Kidney (tissue), 22 donors: ENCODE measurements at places on chromosomes 11 and 22. TPM values are rescaled to one million over a fixed set of nuclear protein-coding genes. Genes with fewer than 3 reads are reported as not detected.

- DNase-seq: no peak
These were observed 26.6 kb downstream of the ZBED4 start for GRCh38 chr22:49880281-49880680.

GRCh38 chr22:32042924-32043323 is at the start of gene SLC5A1:
TSS of gene SLC5A1 (plus strand) at chr22:32043261. CDS start at chr22:32043282, 21 bp downstream.
- no peak for DNase-seq

PPP2R5B gene
- total RNA-seq: 21.2 TPM

LUZP2 gene
- 0.19 TPM for total RNA-seq

CCT8L2 gene
- not detected for total RNA-seq

APOL5 gene
- not detected for total RNA-seq

DNA sequence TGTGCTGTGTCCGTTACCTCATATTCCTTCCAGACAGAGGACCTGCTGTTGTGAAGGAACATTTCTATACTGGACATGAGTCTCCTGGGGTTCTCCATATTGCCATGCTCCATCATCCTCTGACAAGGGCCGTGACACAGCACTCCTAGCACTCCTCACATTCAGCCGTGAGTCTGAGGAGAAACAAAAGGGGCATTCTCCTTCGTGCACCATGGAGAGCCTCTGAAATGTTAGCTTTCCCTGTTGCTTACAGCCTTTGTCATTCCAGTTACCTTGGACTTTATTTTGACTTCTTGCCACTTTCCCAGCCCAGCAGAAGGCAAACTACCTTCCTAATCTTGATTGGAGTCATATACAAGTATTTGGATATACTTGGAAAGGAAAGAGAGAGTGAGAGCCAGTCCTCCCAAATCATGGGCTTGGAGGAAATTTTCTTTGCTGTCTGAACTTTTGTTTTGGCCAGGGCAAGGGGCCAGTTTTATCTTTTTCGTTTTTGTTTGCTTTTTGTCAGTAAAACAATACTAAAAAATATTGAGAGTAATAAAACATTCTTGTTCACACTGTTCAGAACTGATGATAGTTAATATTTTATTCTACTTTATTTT is 29.1 kb upstream of the TECTA start:
- no peak for DNase-seq
